ENCODE measurements at places on chromosomes 16 and 17.

DNA sequence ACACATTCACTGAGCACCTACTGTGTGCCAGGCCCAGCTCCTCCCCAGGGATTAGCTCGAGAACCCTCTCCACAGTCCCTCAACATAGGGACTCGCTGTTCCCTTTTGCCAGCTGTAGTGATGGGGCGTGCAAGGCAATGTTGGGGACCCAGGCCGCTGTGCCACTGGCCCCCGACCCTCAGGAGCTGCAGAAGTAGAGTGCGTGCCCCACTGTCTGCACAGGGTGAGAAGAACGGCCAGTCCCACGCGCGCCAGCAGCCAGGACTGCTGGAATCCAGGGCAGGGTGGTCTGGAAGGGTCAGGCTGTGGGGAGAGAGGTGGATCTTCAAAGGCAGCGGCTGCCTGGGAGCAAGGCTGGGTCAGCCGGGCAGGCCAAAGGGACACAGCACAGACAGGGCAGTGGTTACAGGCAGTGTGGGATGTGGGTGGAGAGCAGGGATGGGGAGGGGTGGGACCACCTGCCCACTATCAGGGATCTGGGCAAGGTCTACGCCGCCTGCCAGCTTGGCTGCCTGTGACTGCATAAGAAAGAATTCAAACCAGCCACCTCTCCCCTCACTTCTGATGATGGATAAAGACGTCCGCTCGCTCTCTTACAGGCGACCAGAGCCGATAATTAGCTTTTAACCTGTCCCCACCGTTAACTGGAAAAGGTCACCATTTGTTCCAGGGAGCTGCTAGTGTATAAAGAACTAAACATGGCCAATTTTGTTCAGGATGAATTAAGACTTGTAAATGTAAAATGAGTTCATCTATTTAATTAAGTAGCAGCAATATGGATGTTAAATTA is 86.7 kb upstream of the GSE1 start:
- DNase-seq = no peak

DNA sequence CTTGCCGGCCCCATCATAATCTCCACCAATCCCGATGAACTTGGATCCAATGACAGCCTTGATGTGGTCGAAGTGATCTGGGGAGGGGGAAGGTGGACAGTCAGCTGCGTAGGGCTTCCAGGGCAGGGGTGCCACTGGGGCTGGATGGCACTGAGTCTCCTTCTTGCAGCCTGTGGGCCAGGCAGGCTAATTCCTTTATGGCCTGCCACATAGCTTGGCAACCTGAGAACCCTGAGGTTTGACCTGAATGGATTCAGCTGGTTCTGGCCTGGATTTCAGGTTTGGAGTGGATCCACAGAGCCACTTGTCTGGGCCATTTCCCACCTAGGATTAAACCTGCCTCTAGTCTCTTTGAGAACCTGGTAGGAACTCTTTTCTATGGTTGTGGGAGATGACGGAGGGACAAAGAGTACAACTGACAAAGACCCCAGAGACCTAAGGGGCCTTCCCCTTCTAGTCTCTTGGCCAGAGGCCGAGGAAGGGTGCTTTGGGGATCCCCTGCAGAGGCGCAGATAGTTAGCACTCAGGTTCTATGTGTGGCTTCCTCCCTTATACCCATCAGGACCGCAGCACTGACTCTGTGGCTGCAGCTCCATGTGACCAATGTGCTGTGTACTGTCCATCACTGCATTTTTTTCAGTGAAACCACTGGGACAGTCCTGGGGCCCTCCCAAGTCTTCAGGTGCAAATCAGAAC is 9.2 kb upstream of the DPEP3 start:
- DNase-seq = no peak

DNA sequence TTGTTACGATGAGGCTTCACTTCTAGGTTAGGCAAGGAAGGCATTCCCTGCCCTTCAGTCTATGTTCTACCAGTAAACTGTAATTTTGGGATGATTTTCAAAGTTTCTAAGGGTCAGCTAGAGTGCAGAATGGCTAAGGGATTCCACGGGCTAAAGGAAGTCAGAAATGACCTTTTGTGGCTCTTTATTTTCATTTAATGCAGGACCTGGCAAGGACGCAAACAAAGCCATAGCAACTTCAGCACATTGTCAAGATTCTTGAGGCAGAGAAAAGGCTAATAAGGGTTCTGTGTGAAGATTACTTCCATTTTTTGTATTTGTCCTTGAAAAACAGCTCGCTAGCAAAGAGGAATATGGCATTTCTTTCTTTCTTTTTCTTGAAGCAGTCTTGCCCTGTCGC is 76.6 kb downstream of the STX8 start:
- DNase-seq = no peak

- no peak for DNase-seq
Observed at GRCh38 chr17:14329900-14330491, 29.1 kb downstream of the HS3ST3B1 start.

Measured in NCI-H69 (cell line).